ENCODE measurements at places on chromosomes 3 and 15.

- DNase-seq, result no peak
Measured at GRCh38 chr3:4503050-4503449, 9.9 kb downstream of the ITPR1 start.

DNA sequence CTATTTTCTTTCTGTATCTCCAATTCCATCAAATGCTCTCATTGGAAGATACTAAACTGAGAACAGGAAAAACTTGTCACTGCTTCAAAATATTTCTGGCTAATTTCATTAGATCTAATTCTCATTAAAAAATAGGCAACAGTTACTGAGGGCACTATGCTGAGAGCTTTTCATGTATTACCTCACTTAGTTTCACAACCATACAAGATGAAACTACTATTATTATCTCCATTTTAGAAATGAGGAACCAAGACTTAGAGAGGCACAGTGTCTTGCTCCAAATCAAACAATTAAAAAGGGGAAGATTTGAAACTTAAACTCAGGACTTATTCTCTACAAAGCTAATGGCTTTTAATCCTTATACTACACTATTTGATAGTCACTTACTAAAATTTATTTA lies 7.2 kb upstream of the OTOL1 start:
- no peak for DNase-seq

DNA sequence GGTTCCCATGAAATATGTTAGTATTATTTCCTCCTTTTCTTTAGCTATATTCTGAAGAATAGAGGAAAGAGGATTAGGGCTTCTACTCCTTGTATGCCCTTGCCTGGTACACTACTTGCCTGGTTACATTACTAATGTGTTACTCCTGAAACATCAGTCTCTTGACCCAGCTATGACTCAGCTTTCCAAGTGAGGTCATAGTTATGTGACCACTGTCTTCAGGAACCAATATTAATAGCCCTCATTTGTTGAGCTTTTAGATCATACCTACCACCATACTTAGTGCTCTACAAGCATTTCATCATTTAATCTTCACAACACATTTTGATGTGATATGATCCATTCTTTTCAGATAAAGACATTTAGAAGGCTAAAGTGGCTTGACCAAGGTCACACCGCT lies 60.3 kb downstream of the CMSS1 start:
- no peak for DNase-seq

DNA sequence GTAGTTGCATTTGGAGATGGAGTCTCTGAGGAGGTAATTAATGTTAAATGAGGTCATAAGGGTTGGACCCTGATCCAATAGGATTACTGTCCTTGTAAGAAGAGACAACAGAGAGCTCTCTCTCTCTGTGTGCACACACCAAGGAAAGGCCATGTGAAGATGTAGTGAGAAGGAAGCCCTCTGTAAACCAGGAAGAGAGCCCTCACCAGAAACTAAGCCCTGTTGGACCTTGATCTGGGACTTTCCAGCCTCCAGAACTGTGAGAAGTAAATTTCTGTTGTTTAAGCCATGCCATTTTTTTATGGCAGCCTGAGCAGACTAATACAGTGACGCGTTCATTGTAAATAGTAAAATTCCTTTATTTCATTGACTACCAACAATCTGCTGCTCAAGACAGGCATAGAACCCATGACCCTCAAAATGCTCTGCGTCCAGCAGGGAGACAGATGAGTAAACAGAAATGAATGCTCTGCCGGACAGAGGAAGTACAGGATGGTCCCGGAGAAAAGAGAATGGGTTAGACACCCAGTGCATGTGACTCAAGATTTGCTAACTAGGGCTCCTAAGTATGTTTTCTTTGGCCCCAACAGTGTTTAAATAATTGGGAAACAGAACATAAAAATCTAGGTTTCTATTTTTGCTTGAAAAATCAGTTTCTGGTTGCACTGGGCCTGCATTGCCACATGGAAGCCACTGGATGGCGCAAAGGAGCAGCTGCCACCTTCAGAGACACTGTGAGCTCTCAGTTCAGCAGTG lies 37.9 kb upstream of the TNFAIP8L3 start:
- no peak for DNase-seq

DNA sequence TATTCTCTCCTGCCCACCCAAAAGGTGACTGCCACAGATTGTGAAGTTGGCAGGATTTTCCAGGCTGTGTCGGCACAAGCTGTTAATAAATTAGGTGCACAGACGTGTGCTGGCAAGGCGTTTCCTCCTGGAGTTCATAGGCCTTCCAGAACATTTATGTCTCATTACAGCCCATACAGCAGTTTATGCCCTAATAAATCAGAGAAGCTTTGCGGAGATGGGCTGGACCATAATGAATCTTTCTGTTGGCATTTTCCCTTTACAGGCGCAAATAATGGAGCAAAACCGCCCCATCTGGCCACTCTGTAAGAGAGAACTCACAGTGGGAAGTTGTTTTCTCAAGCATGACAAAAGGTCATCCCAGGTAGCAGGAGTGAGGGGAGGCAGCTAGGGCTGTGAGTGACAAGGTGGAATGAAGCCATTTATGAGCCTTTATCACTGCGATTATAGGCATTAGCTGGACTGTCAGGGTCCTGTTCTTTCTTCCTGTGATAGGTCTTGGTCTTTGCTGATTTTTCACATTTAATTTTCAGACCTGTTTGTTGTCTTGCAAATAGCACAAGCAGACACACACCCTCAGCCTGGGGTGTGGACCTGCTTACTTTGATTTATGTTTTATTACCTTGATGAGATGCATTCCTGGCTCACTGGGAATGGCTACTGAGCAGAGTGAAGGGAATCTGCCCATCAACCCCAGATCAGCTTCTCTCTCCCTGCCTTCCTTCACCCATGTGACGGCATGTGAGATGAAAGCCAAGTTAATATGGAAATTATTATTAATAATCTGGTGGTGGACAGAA lies 257.5 kb downstream of the LRTM1 start:
- DNase-seq, result no peak

DNA sequence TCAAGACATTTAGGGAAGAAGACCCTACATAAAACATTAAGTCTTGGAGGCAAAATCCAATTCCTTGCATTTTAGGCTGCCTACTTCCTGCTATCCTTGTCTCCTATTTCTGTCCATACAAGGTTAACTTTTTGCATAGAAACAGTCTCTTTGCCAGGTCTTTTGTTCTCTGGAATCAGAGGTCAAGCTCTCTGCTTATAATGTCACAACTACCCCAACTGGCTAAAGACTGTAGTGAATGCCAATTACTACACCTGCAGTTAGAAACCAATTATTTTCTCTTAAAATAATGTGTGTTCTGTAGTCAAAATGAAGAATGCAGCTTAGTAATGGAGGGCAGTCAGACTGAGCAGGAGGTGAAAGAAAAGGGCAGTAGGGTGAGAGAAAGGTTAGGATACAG lies 856.2 kb downstream of the TUSC7 start:
- no peak for DNase-seq

DNA sequence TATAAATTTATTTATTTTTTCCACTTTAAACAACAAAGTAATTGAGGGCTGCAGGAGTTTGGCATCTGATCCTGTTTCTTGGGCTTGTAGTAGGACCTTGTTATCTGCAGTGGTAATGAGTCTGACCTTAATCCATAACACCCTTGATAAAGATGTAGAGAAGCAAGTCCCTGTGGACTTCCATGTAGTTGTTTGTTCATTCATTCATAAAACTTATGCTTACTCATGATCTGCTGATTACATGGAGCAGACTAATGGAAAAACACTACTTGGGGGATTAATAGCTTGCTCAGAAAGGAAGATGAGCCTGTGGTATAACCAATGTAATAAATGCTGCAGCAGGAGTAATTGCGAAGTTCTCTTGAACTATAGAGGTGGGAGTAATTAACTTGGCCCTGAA lies 271.5 kb upstream of the TBL1XR1 start:
- no peak for DNase-seq
